ENCODE measurements at places on chromosomes 6 and 20.

DNA sequence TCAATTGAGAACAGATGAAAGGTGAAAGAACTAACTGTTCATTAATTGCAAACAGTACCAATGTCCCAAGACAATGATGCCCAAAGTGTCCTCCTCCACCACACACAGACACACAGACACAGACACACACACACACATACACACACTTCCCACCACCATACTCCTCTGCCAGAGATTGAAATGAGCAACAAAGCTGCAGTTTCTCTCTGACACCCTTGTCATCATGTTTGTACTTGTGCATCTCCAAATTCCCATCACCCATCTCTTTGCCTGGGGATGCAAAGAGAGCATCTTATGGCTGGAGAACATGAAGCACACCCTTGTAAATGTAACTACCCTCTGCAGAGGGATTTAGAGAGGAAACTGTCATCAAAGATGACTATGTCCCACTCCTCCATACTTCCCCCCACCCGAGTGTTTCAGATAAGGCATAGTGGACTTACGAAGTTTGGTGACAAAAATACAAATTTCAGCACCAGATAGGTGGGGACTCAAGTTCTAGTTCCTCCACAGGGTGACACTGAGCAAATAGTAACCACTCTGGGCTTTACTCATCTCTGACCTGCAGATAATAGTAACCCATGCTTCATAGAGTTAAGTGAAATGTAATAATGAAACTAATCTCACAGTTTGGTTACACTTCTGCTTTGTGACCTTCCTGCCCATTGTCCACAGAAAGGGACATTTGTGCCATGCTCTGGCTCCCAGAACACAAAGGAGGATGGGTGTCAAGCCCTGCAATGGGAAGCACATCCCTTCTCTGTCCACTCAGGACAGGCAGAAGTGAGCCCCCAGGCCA is 8.7 kb downstream of the MAFB start:
- DNase-seq: no peak

- DNase-seq: peak; percentile 92
These were observed at the start of the genes PFDN6 and WDR46 for GRCh38 chr6:33288921-33289783. Gene PFDN6 (plus strand): TSS chr6:33289601. CDS start chr6:33289857, 256 bp downstream. Gene WDR46 (minus strand): TSS chr6:33289239. CDS start chr6:33289170, 69 bp downstream.

GRCh38 chr6:3664625-3665041 is 86.9 kb downstream of the PXDC1 start:
- DNase-seq: no peak

- peak; percentile 35 for DNase-seq
These were observed 637 bp downstream of the TRPC4AP start for GRCh38 chr20:35091816-35092523.

GRCh38 chr6:7050872-7051779 is 56.6 kb upstream of the RREB1 start:
- DNase-seq: peak; percentile 66

DNA sequence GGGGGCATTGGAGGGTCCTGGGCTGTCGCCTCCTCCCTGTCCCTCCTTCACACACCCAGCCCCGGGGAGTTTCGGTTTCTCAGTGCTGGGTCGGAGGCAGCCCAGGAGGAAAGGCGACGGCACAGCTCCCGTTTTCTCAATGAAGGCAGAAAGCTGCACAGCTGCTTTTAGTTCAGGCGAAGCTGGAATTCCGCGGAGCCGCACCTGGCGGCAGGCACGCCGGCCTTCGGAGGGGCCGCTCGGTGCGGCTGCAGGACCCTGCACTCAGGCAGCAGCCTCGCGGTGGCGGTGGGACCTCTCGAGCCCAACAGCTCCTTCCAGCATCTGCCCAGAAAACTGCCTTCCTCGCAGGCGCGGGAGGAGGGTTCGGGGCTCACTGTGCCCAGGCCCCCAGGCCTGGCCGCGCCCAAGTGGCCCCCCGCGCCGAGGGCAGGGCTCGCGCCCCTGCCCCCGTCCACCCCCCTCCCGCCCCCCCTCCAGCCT is 4.6 kb downstream of the FOXQ1 start:
- peak; percentile 35 for DNase-seq

- DNase-seq: peak; percentile 44
These were observed 30.5 kb downstream of the GRM4 start for GRCh38 chr6:34115403-34115795.

All from right hindlimb (tissue), 1 donor.